ENCODE measurements at places on chromosomes 6 and 20. TPM values are rescaled to one million over a fixed set of nuclear protein-coding genes. Genes with fewer than 3 reads are reported as not detected.

The ADGRB3 gene
- total RNA-seq, result 0.14 TPM

The MAPK14 gene
- total RNA-seq, result 46.5 TPM

The RBPJL gene
- total RNA-seq, result not detected

The PDE7B gene
- total RNA-seq, result 27.6 TPM

The FBXO30 gene
- total RNA-seq, result 6.4 TPM

The IL20RA gene
- not detected for total RNA-seq

The SLA2 gene
- total RNA-seq, result 54.9 TPM

The NTSR1 gene
- not detected for total RNA-seq

The PRDM13 gene
- not detected for total RNA-seq

The FANCE gene
- total RNA-seq, result 21.1 TPM

The IL17A gene
- not detected for total RNA-seq

The SNAI1 gene
- 1.3 TPM for total RNA-seq

The OTOR gene
- total RNA-seq, result not detected

The COL21A1 gene
- not detected for total RNA-seq

The HLA-DOB gene
- 3.6 TPM for total RNA-seq

The TUBB2A gene
- 7.2 TPM for total RNA-seq

The CENPW gene
- total RNA-seq, result 54.8 TPM

The KCNK16 gene
- not detected for total RNA-seq

The FAM209B gene
- total RNA-seq, result 1.8 TPM

The CLPSL1 gene
- not detected for total RNA-seq

The SLC2A10 gene
- not detected for total RNA-seq

The TMEM244 gene
- not detected for total RNA-seq

The C4A gene
- total RNA-seq, result 2.6 TPM

The GRM1 gene
- not detected for total RNA-seq

The VSX1 gene
- total RNA-seq, result not detected

The BIRC7 gene
- not detected for total RNA-seq

The GSTA3 gene
- not detected for total RNA-seq

The BICRAL gene
- 14.2 TPM for total RNA-seq

The PKIG gene
- 1.4 TPM for total RNA-seq

The GABRR1 gene
- total RNA-seq, result not detected

The TGM3 gene
- not detected for total RNA-seq

The TSPO2 gene
- not detected for total RNA-seq

The SMIM8 gene
- total RNA-seq, result 10.3 TPM

The THBD gene
- total RNA-seq, result not detected

The DNAH8 gene
- not detected for total RNA-seq

All from activated T-helper 2 cell treated with anti-CD3 and anti-CD28 coated beads, Interferon-gamma antibody, Interleukin-2, Interleukin-4, amounts not matched to agents 10 μg/mL and 5 μg/mL and 100 μg/mL, durations not matched to agents 14 hours and 24 hours and 36 hours (primary cell).